Osteoblast (primary cell): ENCODE measurements at places on chromosomes 3 and 15.

DNA sequence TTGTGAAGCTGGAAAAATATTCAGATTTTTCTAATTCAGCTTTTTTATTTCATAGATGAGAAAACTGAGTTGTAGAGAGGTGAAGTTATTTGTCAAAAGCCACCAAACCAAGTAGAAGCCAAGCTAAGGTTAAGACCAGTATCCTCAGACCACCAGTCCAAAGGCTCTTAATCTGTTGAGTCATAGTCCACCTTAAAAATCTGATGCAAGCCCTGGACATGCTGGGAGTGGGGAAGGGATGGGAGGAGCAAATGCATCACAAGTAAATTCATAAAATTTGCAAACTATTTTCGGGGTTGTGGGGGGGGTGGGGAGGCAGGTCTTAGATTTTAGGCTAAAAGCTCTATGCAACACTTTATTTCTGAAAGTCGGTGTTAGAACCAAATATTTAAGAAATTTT lies 307.7 kb upstream of the SEMA6D start:
- no peak for DNase-seq

DNA sequence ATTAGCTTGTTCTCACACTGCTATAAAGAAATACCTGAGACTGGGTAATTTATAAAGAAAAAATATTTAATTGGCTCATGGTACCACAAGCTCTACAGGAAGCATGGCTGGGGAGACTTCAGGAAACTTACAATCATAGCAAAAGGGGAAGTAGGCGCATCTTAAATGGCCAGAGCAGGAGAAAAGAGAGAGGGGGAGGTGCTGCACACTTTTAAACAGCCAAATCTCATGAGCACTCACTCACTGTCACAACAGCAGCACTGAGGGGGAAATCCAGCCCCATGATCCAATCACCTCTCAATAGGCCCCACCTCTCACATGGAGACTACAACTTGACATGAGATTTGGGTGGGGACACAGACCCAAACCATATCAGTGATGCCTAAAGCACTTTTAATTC lies 82.5 kb downstream of the DCLK3 start:
- no peak for DNase-seq

DNA sequence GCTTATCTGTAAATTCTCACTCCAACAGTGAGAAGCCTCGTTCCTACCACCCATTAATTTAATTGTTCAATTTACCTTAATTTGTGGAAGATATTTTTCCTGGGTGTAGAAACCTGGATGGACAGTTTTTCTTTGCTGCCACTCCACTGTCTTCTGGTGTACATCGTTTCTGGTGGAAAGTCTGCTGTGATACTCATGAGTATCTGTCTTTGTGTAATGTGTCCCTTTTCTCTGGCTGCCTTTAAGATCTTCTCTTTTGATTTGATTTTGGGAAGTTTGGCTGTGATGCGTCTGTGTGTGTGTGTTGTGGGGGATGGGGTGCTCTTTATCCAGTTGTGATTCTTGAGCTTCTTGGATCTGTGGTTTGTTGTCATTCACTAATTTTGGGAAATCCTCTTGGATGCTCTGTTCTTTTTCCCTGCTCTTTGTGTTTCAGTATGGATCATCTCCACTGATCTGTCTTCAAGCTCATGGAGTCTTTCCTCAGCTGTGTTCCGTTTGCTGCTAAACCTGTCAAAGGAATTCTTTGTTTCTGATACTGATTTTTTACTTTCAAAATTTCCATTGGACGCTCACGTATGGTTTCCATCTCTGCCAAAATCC lies 42.2 kb upstream of the NR2C2 start:
- no peak for DNase-seq

- no peak for DNase-seq
Measured at GRCh38 chr3:64318668-64319271, 93.5 kb upstream of the PRICKLE2 start.

DNA sequence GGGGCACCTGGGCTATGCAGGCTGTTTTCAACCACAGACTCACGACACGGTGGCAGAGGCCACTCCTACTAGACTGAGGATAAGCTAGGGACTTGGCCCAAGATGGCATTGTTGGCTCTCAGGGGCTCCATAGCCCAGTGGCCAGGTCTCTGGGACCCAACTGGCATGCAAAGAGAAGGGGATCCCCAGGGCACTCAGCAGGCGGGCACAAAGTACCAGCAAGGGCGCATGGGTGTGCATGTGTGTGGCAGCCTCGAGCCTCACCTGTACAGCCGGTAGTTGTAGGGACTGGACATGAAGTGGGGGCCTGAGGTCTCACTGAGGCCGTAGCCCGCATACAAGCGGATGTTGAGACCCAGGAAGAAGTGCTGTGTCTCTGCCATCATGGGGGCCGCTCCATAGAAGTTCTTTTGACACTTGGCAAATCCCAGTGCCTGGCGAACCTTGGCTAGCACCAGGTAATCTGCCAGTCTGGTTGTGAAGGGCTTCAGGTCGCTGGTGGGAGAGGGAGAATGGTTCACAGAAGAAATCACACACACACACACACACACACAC lies 30.2 kb downstream of the IDH3A start:
- DNase-seq, result no peak
